Right lung (tissue), 10 donors: ENCODE measurements at places on chromosomes 5 and 9. TPM values are rescaled to one million over a fixed set of nuclear protein-coding genes. Genes with fewer than 3 reads are reported as not detected.

GRCh38 chr9:133075925-133076630, 14.3 kb downstream of the CEL start:
- DNase-seq: no peak

DNA sequence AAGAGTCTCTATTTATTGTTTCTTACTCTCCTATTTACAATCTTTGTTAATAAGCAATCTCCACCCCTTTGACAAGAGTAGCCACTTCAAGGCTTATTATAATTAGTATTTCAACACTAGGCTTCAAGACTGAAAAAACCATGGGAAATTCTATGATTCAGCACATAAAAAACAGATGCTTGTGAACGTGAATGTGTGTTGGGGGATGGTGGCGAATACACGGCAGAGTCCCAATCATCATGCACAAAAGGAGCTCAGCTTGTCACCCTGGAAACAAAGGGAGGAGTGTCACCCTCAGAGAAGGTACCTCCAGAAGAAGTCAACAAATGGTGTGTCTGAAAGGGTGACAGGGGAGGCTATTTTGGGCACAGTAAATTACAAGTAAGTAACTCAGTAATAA, 157.2 kb upstream of the RETREG1 start:
- DNase-seq: no peak

DNA sequence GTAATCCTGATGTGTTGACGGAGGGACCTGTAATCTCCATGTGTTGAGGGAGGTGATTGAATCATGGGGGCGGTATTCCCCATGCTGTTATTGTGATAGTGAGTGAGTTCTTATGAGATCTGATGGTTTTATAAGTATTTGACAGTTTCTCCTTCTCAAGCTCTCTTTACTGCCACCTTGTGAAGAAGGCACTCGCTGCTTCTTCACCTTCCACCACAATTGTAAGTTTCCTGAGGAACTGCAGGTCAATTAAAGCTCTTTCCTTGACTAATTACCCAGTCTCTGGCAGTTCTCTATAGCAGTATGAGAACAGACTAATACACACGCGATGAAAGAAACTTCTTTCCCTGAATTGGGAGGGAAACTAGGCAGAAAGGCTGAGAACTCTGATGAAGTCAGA, 141.1 kb upstream of the RAD23B start:
- DNase-seq: no peak

DNA sequence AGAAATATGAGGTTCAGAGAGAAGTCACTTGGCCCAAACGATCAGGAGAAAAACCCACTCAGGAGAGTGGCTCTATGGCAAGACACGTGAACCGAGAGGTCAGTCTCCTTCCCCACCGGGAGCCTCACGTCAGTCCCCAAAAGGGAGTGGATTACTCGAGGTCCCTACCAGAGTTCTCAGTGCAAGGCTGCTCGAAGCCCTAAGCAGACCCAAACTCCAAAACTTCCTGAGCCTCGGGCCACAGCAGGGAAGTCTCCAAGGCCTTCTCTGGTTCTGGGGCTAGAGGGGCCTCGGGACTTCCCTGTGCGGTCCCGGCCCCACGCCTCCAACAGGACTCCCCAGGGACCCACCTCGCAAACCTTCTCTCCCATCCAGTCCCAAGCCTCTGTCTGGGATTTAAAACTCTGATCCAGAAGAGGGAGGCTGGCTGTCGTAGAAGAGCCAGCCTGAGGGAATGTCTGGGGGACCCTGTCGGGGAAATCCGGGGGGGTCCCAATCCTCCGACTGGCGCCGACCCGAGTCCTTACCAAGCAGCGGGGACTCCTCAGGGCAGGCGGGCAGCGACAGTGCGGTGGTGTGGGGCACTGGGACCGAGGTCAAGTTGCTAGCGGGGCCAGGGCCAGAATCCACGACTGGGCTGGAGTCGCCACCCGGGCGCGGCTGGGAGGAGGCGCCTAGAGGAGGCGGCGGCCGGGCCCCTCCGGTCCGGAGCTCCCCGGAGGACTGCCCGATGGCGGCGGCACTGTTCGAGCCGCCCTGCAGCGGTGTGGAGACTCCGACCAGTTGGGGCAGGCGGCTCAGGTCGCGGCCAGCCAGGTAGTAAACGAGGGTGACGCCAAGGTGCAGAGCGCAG, 679 bp downstream of the B4GALT1 start:
- no peak for DNase-seq

GRCh38 chr9:116546711-116547581, 140.2 kb upstream of the TRIM32 start:
- DNase-seq: no peak

GRCh38 chr5:72478684-72479083, 28.5 kb downstream of the ZNF366 start:
- no peak for DNase-seq

GRCh38 chr9:14347406-14348122, 33.6 kb upstream of the NFIB start:
- DNase-seq: peak; percentile 89

DNA sequence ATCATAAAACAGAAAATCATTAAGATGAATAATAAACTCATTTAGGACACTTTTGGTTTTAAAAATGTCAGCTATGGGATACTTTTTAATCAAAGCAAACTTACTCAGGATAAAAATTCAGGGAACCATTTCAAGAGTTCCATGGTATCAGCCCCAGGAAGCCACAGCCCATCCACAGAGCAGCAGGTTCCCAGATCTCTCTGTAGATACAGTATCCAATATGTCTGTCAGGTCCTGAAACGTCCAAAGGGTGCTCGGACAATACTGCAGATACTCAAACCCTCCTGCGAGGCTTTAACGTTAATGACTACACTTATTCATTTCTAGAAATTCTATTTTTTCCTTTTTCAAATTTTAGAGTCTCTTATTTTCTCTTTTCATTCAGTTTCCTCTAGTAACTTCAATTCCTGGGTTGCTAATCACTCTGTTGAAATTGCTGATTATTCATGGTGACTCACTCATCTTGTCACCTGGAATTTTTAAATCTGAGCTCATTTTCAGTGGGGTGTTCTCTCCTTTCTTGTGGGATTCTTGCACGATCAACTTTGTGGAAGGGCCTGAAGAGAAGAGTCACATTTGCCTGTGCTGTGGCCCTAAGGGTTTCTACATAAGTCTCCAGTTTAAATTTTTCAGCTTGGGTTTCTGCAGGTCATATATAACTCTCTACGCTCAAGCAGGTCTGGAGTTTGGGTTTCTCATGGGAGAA, 435.8 kb downstream of the CTNND2 start:
- DNase-seq: no peak

DNA sequence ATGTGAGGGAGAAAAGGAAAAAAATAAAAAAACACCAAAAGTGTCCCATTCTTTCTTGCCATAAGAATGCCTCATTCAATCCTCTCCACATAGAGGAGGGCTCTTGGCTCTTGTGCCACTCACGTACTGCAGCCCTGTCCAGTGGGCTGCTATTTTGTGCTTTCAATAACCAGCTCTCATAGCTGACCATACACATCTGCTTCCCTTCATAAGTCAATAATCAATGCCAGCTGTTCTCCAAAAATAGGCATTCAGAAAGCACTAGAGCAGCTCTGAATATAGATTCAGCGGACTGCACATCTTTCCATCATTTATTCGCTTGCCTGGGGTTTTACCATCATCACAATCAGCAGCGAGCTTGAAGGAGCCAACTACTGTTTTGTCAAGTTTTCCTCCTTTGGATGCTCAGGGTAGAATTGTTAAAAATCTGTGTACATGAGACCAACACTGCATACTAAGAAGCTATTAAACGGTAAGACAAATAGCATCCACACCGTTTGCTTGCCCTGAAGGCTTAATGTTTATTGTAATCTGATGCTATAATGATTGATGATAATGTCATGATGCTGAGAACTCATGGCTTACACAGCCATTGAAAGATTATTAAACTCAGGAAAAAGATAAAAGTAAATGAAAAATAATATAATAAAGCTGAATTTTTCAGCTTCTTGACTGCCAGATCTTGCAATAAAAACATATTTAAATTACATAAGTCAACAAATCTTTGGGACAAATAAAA, 80.0 kb downstream of the OXCT1 start:
- DNase-seq: no peak

DNA sequence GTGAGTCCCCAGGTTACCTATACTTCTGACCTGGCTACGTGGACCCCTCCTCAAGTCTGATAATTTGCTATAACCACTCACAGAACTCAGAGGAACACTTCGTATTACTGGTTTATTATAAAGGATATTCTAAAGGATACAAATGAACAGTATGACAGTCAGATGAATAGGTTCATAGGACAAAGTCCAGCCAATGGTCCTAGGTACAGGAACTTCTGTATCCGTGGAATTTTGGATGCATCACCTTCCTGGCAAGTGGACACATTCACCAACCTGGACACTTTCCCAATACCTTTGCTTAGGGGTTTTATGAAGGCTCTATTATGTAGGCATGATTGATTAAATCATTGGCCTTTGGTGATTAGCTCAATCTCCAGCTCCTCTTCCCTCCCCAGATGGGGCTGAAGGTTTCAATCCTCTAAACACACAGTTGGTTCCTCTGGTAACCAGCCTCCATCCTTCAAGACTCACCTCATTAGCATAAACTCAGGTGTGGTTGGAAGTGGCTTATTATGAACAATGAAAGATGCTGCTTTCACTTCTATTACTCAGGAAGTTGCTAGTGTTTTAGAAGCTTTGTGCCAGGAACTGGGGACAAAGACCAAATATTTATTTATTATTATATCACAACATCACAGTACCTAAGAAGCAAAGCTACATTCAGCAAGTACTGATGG, 149.6 kb upstream of the ELL2 start:
- DNase-seq: no peak

- no peak for DNase-seq
These were observed 482 bp upstream of the TDRD7 start for GRCh38 chr9:97411440-97411788.

DNA sequence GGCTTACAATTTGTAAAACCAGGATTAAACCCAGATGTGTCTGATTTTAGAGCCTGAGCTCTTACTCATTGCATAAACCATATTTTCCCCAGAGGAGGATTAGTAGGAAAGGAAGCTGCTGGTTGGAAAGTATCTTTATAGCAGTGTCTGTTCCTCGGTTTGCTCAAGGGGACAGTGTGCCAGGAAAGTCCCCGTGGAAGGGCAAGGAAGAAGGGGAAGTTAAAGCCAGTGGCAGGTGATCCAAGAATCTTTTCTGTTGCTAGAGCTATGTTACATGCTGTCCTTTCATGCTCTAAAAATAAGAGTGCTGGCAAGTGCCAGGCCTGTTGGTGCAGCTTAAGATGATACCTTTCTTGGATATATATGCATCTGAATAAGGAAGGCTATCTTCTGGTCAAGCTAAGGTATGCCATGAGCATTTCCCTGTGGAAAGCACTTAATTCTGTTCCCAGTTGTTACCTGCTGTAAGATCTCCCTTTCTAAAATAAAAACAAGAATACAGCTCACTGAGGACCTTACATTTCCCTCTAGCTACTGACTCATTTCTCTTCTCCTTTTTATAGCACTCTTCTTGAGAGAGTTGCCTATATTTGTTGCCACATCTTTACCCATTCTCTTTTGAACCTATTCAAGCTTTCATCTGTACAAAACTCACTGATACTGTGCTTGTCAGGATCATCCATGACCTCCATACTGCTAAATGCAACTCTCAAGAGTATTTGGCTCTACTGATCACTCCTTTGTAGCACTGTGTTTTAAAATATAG, 8.0 kb downstream of the PDCD1LG2 start:
- no peak for DNase-seq

GRCh38 chr9:126664900-126665643, 51.3 kb downstream of the LMX1B start:
- no peak for DNase-seq

GRCh38 chr9:17332115-17332514, 197.3 kb downstream of the CNTLN start:
- DNase-seq: no peak

DNA sequence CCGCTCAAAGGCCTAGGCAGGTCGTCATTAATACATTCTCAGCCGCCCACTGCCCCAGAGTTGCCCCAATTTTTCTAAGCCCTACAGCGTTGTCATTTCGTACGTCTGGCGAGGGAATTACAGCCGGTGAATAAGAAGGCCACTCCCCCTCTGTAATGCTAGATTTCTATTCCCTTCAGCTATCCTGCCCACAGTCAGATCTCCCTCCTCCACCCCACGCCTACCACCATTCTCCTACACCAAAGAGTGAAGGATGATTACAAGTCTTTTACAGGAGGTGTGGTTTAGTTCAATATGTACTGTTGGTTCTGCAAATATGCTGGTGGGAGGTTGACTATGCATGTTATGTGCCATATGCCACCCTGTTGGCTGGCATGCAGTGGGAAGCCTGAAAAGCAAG, 83.7 kb upstream of the SMIM15 start:
- no peak for DNase-seq

DNA sequence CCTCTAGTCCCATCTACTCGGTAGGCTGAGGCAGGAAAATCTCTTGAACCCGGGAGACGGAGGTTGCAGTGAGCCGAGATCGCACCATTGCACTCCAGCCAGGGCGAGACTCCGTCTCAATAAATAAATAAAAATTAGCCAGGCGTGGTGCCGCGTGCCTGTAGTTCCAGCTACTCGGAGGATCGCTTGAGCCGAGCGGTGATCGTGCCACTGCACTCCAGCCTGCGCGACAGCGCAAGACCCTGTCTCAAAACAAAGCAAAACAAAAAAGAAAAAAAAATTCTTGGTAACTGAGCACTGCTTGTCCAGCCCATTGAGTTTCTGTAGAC, 710 bp upstream of the WDR55 start:
- no peak for DNase-seq

GRCh38 chr5:135942202-135942771, 12.5 kb downstream of the LECT2 start:
- DNase-seq: no peak

- no peak for DNase-seq
These were observed 129.1 kb downstream of the PLK2 start for GRCh38 chr5:58330781-58331180.

GRCh38 chr5:150599917-150600511, 40.4 kb upstream of the SYNPO start:
- DNase-seq: peak; percentile 82

DNA sequence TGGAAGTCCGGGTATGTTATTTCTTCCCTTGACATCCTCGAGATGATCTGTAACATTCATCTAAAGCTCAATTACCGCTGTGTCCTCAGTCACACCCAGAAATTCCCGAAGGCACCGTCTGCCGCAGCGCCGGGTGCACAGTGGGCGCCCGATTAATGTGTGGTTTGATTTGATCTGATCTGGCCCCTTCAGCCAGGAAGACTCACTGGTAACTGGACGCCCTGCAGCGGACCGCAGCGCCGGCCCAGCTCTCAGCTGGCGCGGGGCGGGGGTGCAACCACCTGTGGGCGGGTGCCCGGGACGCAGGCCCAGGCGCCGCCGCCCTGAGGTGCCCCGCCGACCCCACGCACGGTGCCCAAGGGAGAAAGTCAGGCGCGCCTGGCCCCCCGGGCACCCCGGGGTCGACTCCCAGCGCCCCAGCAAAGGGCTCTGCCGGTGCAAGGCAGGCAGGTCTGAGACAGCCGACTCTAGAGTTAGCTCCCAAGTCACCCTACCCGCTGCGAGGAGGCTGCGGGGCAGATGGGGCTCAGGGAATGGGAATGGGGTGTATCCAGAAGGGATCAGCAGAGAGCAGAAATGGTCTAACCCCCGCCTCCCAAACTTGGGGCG, 1.7 kb downstream of the EPB41L4B start:
- DNase-seq: no peak

The PCDHA1 gene
- 0.18 TPM for polyA plus RNA-seq

The CD14 gene
- polyA plus RNA-seq: 12.6 TPM

The CCNO gene
- 3.6 TPM for polyA plus RNA-seq

The CER1 gene
- 0.64 TPM for polyA plus RNA-seq

The IL4 gene
- polyA plus RNA-seq: not detected

The PCDHB12 gene
- 5.1 TPM for polyA plus RNA-seq

The CTXN3 gene
- polyA plus RNA-seq: not detected

The SETD9 gene
- polyA plus RNA-seq: 17.5 TPM

The TMEM141 gene
- 42.6 TPM for polyA plus RNA-seq

The SLC36A3 gene
- not detected for polyA plus RNA-seq

The PCDHB11 gene
- 3.8 TPM for polyA plus RNA-seq

The MED10 gene
- polyA plus RNA-seq: 52.7 TPM

The PCDHB8 gene
- polyA plus RNA-seq: 2.5 TPM
